ENCODE measurements at places on chromosomes 3 and 15.

GRCh38 chr3:73766599-73767381, 142.0 kb upstream of the PDZRN3 start:
- no peak for DNase-seq

DNA sequence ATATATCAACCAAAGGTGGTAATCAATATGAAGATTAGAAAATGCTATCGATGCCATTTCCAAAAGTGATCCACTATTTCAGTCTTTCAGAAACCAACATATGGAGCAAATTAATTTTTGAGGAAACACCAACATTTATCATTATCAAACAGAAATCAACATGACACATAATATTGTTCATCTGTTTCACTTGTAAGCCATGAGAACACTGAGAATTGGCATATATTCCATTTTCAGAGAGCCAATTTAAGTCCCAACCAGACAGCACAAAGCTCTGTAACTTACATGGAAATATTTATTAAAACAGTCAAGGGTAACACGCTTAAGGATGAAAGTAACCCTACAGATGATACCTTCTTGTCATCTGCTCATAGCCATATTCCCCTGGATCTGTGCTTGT, 37.6 kb upstream of the STRIT1 start:
- no peak for DNase-seq

- no peak for DNase-seq
These were observed 301.1 kb downstream of the DIPK2A start for GRCh38 chr3:144272680-144273079.

DNA sequence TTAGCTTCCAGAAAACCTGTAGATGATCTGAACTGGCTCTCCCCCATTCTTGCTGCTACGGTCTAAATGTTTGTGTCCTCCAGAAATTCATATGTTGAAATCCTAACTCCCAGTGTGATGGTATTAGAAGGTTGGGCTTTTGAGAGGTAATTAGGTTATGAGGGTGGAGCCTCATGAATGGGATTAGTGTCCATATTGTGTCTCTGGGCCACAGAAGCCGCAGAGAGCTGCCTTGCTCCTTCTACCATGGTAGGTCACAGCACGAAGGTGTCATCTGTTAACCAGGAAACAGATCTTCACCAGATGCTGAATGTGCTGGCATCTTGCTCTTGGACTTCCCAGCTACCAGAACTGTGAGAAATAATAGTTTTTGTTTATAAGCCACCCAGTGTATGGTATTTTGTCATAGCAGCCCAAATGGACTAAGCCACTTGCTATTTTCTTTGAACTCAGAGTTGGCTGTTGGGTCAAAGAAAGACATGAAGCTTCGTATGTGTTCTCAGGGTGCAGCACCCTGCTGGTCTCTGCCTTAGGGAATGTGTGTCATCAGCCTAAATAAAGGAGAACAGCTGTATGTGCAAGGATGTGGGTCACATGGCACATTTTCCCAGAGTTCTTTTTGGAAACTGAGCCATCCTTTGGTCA, 317.5 kb upstream of the SLCO3A1 start:
- no peak for DNase-seq

DNA sequence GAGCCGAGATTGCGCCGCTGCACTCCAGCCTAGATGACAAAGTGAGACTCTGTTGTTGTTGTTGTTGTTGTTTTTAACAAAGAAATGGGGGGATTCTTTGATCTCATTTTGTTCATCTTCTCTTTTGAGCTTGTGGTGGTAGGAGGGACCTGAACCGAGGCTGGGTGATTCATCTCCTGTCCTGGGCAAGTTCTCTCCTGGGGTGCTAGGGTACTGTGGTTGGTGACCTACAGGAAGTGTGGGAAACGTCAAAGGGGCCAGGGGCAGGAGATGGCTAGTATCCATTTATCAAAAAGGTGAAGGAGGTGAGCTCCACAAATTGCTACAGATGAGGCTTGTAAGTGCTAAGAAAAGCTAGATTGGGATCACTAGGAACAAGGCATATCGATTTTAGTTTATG, 14.3 kb downstream of the PPCDC start:
- no peak for DNase-seq

DNA sequence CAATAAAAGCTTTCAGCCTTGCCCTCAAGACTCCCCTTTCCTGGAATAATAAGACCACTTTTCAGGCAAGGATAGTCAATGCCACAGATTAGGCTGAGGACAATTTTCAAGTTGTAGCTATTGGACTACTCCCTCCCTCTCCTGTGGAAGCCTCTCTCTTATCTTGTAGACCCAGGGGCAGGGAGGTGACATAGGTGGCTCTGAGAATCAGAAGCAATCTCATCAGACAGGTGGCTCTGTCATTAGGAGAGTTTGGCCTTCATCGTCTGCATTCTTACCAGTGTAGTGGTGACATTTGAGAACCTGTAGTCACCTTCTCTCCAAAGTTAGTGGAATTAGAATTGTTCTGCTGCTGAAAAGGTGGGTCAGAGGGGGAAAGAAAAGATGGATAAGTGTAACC, 80.0 kb downstream of the LARS2 start:
- DNase-seq: no peak

DNA sequence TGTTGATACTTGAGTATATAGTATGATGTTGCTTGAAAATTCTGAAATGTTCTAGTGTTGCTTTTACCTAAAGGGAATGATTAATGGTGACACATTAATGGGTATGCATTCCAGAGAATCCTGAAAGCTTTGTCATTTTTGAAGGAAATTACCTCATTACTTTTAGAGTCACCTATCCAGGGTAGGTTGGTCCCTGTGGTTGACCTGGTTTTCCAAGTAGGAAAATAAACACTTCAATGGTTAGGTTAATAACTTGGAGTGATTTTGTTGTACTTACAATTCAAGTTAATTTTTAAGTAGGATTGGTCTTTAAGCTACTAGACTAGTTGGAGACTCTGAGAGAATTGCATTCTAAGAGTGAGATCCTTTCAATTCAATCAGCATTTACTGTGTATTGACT, 31.0 kb downstream of the MITF start:
- no peak for DNase-seq

GRCh38 chr15:48090115-48090514, 30.7 kb upstream of the SLC24A5 start:
- no peak for DNase-seq

DNA sequence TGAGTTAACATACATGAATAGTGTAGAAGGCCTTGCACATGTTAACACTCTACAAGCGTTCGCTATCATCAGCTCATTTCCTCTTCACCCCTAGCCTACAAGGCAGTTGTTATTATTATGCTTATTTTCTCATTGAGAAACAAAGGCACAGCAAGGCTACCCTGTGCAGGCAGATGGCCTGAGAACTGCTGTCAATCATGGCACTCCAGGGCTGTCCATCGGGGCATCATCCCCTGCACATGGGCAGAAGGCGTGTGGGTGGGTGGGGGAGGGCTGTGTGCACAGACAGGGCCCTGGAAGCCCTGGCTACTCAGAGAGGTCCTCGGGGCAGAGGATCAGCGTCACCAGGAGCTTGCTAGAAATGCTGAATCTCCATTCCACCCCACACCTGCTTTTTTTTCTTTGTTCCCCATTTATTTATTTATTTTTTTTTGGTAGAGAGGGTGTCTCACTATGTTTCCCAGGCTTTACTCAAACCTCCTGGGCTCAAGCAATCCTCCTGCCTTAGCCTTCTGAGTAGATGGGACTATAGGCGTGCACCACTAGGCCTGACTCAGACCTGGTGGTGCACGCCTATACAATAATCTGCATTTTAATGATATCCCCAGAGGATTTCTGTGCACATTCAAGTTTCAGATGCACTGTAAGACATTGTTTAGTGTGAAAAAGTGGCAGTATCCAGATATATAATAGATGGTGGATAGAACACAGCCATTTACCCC, 9.6 kb upstream of the ZXDC start:
- DNase-seq: no peak

DNA sequence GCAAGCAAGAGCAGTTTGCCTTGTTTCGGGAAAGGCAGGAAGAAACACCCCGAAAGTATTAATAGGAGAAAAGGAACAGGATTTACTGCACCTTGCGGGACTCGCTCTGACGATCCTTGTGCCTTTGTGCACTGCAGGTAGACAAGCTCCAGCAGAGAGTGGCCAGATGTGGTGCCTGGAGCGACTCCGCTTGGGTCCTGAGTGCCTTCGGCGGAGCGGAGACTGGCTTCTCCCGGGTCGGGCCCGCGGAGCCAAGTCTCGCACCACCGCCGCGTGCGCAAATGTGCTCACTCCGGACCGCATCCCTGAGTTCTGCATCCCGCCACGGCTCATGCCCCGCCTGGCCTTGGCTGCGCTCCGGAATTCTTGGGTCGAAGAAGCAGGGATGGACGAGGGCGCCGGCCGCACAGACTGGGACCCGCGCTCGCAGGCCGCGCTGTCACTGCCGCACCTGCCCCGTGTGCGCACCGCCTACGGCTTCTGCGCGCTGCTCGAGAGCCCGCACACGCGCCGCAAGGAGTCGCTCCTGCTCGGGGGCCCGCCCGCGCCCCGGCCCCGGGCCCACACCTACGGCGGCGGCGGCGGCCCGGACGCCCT, 769 bp downstream of the C2CD4A start:
- DNase-seq: peak; percentile 39
